Pancreas (tissue), 10 donors: ENCODE measurements at places on chromosomes 13 and 19.

- no peak overlapping the region for H3K4me3 ChIP-seq
- no peak overlapping the region for H3K27ac ChIP-seq
- H3K4me1 ChIP-seq: peaks cover 52% of the 10 kb centered on the region
Measured at GRCh38 chr19:16566702-16567101, 5.5 kb downstream of the SLC35E1 start.

DNA sequence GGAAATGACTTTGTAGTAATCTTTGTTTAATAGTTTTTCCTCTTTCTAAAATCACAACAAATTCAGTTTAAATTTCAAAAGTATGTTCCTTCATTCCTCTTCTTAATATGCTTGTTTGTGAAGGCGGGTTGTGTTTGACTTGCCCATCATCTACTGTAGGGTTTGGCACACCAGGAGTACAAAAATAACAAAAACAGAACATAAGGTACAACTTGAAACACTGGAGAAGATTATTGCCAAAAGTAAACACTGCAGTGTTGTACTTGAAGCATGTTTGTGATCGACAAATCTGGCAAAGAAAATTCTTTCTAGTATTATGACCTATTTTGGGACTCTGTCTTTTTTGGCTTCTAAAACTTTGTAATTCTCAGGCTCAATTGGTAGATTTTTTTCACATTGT, 518.6 kb downstream of the SLITRK5 start:
- no peak overlapping the region for H3K4me3 ChIP-seq
- H3K27me3 ChIP-seq: no peaks in the 10 kb centered on the region
- DNase-seq: no peak

- no peak overlapping the region for H3K27ac ChIP-seq
- no peaks in the 10 kb centered on the region for H3K36me3 ChIP-seq
- no peak overlapping the region for H3K4me3 ChIP-seq
- no peak for DNase-seq
- H3K4me1 ChIP-seq: peaks cover 24% of the 10 kb centered on the region
Measured at GRCh38 chr13:92827503-92827902, 399.1 kb upstream of the GPC6 start.

DNA sequence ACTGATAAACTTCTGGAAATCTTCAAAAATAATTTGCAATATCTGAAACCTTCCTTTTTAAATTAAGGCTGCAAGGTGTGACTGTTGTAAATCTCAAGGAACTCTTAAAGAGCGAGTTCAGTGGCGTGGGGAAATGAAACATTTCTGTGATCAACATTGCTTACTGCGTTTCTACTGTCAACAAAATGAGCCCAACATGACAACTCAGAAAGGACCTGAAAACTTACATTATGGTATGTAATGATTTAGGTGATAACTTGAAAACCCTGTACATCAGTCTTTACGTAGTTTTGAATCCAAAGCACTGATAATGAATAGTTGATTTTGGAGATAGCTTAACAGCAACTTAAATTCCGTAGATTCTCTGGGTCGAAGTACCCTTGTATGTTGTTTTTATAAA, 92.8 kb downstream of the ZMYM2 start:
- peaks cover 1% of the 10 kb centered on the region for H3K36me3 ChIP-seq
- H3K4me3 ChIP-seq: no peak overlapping the region
- DNase-seq: no peak
- H3K4me1 ChIP-seq: no peaks in the 10 kb centered on the region
- no peaks in the 10 kb centered on the region for H3K27me3 ChIP-seq

DNA sequence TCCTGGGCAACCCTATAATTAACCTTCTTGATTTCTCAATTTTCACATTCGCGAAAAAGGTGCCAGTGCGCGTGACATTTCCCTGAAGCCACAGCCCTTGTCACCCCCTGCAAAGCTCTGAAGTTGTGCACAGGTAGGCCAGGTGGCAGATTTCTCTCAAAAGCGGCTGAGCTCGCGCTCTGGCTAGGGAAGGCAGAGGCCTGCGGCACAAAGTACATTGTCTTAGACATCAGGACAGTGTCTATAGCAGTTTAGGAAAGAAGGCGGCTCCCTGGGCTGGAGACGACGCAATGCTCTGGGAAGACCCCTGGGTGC, 42.9 kb upstream of the ZNF14 start:
- H3K4me3 ChIP-seq: peak overlapping the region; percentile 50
- no peaks in the 10 kb centered on the region for H3K27me3 ChIP-seq
- no peaks in the 10 kb centered on the region for H3K36me3 ChIP-seq
- peaks cover 19% of the 10 kb centered on the region for H3K4me1 ChIP-seq

DNA sequence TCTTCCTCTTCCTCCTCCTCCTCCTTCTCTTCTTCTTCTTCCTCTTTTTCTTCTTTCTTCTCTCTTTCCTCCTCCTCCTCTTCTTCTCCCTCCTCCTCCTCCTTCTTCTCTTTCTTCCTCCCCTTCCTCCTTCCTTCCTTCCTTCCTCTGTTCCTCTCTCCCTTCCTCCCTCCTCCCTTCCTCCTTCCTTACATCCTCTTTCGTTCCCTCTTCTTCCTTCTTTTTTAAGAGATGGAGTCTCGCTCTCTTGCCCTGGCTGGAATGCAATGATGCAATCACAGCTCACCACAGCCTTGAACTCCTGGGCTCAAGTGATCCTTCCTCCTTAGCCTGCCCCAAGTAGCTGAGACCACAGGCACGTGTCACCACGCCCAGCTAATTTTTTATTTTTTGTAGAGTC, 13.2 kb downstream of the EHD2 start:
- peaks cover 13% of the 10 kb centered on the region for H3K4me1 ChIP-seq
- no peak overlapping the region for H3K27ac ChIP-seq
- DNase-seq: no peak
- H3K4me3 ChIP-seq: no peak overlapping the region
- no peaks in the 10 kb centered on the region for H3K36me3 ChIP-seq
- no peaks in the 10 kb centered on the region for H3K27me3 ChIP-seq

- H3K27me3 ChIP-seq: no peaks in the 10 kb centered on the region
- no peak overlapping the region for H3K4me3 ChIP-seq
- DNase-seq: no peak
- H3K36me3 ChIP-seq: no peaks in the 10 kb centered on the region
Measured at GRCh38 chr19:36169084-36169760, 17.0 kb upstream of the COX7A1 start.

DNA sequence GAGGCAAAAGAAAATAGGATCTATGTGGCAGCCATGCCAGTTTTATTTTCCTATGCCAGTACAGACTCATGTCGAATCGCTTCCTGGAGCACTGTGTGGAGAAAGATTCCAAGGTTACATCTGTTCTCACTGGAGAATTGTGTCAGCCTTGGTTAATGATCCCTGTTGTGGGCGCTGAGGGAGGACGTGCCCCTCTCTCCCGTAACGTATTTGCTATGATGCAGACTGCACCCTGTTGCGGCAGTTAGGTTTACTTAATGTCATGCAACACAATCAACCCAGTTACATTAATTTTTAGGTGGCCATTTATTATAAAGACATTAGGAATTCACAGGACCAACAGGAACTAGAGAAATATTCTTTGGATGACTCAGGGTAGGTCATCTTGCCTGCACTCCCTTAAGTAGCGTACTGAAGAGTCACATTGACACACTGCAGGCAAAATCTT, 892.9 kb downstream of the EFNB2 start:
- H3K36me3 ChIP-seq: no peaks in the 10 kb centered on the region
- no peaks in the 10 kb centered on the region for H3K4me1 ChIP-seq
- no peak for DNase-seq
- no peaks in the 10 kb centered on the region for H3K27me3 ChIP-seq

- no peak overlapping the region for H3K4me3 ChIP-seq
- H3K36me3 ChIP-seq: no peaks in the 10 kb centered on the region
- H3K27me3 ChIP-seq: no peaks in the 10 kb centered on the region
- no peak for DNase-seq
- no peak overlapping the region for H3K27ac ChIP-seq
Measured at GRCh38 chr19:46181388-46181779, 33.3 kb downstream of the IGFL2 start.

GRCh38 chr13:110317093-110317492, 10.0 kb downstream of the COL4A2 start:
- no peak overlapping the region for H3K27ac ChIP-seq
- H3K36me3 ChIP-seq: no peaks in the 10 kb centered on the region
- no peaks in the 10 kb centered on the region for H3K27me3 ChIP-seq
- no peak overlapping the region for H3K4me3 ChIP-seq

- H3K4me3 ChIP-seq: no peak overlapping the region
- no peak overlapping the region for H3K27ac ChIP-seq
- no peaks in the 10 kb centered on the region for H3K27me3 ChIP-seq
Measured at GRCh38 chr19:17052439-17052838, 22.8 kb downstream of the HAUS8 start.

DNA sequence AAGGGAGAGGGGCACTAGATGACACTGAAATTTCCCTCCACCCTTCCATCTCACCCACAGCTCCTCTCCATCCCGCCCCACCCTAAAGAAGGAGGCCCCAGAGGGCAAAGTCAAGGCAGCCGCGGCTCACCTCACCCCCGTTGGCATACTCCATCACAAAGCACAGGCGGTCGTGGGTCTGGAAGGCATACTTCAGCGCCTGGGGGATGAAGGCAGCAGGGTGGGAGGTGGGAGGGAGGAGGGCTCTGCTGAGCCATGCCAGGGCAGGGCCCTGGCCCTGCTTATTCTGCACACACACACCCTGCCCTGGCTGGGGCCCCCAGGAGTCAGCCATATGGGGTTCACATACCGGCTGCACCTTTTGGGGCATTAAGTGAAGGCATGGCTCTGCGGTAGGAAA, 12.3 kb upstream of the CCNP start:
- H3K27me3 ChIP-seq: no peaks in the 10 kb centered on the region
- DNase-seq: no peak
- H3K4me3 ChIP-seq: no peak overlapping the region
- peaks cover 43% of the 10 kb centered on the region for H3K36me3 ChIP-seq
- H3K27ac ChIP-seq: no peak overlapping the region

DNA sequence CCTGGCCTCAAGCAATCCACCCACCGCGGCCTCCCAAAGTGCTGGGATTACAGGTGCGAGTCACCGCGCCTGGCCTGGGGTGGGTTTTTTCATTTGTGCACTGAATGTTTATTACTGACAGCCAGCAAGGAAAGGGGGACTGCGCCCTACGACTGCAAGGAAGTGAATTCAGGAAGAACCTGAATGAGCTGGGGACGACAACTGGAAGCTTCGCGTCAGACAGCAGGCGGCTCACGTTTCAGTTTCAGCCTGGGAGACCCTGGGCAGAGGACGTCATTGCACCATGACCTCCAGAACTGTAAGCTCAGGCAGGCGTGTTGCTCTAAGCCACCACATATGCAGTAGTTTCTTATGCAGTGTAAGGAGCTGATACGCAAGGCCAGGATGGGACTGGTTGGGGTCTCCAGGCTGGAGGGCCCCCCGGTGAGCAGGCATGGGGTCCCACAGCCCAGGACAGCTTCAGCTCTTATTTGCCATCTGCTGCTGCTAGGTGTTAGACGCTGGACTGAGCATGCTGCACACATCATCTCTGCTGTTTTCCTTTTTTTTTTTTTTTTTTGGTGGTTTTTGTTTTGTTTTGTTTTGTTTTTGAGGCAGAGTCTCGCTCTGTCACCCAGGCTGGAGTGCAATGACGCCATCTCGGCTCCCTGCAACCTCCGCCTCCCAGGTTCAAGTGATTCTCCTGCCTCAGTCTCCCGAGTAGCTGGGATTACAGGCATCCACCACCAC, 66.6 kb downstream of the GADD45B start:
- peaks cover 9% of the 10 kb centered on the region for H3K4me1 ChIP-seq
- DNase-seq: no peak
- no peaks in the 10 kb centered on the region for H3K27me3 ChIP-seq
- H3K27ac ChIP-seq: peak overlapping the region; percentile 64
- no peak overlapping the region for H3K4me3 ChIP-seq
- H3K36me3 ChIP-seq: no peaks in the 10 kb centered on the region

DNA sequence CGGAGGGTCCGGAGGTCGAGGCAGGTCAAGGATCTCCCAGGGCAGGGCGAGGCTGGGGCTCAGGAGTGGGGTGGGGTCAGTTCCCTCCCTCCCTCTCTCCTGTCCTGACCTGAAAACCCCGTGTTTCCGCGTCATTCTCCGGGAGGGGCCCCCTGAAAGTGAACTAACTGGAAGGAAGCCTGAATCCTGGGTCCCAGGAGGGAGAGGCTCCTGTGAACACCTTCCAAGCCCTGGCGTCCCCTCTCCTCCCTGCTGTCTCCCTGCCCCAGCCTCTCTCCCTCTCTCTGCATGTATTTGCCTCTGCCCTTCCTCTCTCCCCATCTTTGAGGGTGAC, 741 bp upstream of the CADM4 start:
- H3K36me3 ChIP-seq: no peaks in the 10 kb centered on the region
- peak overlapping the region; percentile 52 for H3K4me3 ChIP-seq
- DNase-seq: no peak

- H3K4me3 ChIP-seq: no peak overlapping the region
- no peak overlapping the region for H3K27ac ChIP-seq
- DNase-seq: no peak
- H3K36me3 ChIP-seq: no peaks in the 10 kb centered on the region
Measured at GRCh38 chr13:22162889-22163288, 492.0 kb downstream of the FGF9 start.

DNA sequence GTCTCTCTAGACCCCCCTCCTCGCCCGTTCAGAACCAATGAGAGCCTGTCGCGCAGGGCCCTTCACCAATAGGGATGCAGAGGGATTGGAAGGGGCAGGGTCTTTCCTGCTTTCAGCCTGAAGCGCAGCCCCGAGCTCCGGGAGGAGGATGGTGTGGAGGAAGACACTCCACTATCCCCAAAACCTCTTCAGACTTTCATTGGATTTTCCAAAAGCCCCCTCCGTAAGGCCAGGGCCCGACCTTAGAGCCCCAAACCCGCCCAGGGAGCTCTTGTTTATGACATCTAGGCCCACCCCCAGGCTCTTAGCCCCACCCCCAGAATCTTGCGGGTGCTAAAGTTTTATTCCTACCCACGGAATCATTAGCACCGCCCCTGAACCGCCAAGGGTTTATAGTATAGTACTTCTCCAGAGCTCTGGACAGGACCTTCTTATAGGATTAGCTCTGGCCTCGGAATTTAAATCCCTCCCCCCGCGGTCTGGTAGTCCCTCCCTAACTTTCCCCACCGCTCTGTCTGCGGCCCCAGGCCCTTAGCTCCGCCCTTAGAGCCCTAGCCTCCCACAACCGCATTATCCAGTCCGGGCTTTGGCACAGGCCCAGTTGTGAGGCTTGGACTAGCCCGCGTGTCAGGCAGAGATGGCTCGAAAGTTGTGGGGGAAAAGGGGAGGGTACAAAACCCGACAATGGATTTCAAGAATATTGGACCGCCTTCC, 6.6 kb upstream of the EML2 start:
- DNase-seq: peak; percentile 59
- H3K4me1 ChIP-seq: peaks cover 8% of the 10 kb centered on the region
- no peaks in the 10 kb centered on the region for H3K36me3 ChIP-seq
- no peaks in the 10 kb centered on the region for H3K27me3 ChIP-seq
- no peak overlapping the region for H3K27ac ChIP-seq
- H3K4me3 ChIP-seq: no peak overlapping the region

GRCh38 chr13:99863789-99864626, 107.6 kb downstream of the ZIC5 start:
- DNase-seq: no peak
- no peaks in the 10 kb centered on the region for H3K27me3 ChIP-seq
- H3K27ac ChIP-seq: no peak overlapping the region
- no peaks in the 10 kb centered on the region for H3K4me1 ChIP-seq

GRCh38 chr19:54470991-54471782, 1.9 kb downstream of the CDC42EP5 start:
- peaks cover 19% of the 10 kb centered on the region for H3K4me1 ChIP-seq
- peak; percentile 67 for DNase-seq
- no peaks in the 10 kb centered on the region for H3K27me3 ChIP-seq
- H3K36me3 ChIP-seq: no peaks in the 10 kb centered on the region
- peak overlapping the region; percentile 94 for H3K27ac ChIP-seq

GRCh38 chr13:25420161-25420560, 48.4 kb downstream of the ATP8A2 start:
- H3K4me1 ChIP-seq: no peaks in the 10 kb centered on the region
- no peak overlapping the region for H3K27ac ChIP-seq

- DNase-seq: no peak
- no peaks in the 10 kb centered on the region for H3K36me3 ChIP-seq
- no peak overlapping the region for H3K4me3 ChIP-seq
- H3K27ac ChIP-seq: no peak overlapping the region
- H3K27me3 ChIP-seq: no peaks in the 10 kb centered on the region
- H3K4me1 ChIP-seq: no peaks in the 10 kb centered on the region
Measured at GRCh38 chr13:49596221-49596620, 10.9 kb upstream of the RCBTB1 start.
